ENCODE measurements at places on chromosomes 11 and 22.
A peak's percentile ranks its signal among the peaks of the same experiment; 100 is the strongest.

DNA sequence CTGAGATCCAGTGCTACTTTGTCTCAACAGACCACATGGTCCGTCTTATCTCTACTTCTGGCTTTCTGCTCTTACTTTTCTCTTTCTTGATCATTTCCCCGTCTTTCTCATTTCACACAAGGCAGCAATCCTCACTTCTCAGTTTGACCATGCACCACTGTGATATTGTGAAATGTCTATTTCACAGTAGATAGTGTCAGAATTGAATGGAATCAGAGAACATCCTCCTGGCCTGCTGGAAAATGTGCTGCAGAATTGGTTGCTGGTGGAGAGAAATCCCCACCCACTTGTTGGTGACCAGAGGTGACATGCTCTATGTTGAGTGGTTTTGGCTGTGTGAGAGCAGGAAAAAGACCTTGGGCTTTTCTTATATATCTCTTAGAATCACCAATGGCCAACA lies 57.8 kb upstream of the RCN1 start:
- H3K4me3 ChIP-seq = no peak overlapping the region
- H3K36me3 ChIP-seq = no peaks in the 10 kb centered on the region
- no peaks in the 10 kb centered on the region for H3K27me3 ChIP-seq
- no peak overlapping the region for H3K27ac ChIP-seq
- no peaks in the 10 kb centered on the region for H3K4me1 ChIP-seq

- no peaks in the 10 kb centered on the region for H3K36me3 ChIP-seq
- no peak for DNase-seq
- H3K4me1 ChIP-seq = no peaks in the 10 kb centered on the region
- H3K4me3 ChIP-seq = no peak overlapping the region
- H3K27ac ChIP-seq = no peak overlapping the region
These were observed 133.2 kb downstream of the APOL5 start for GRCh38 chr22:35850831-35851230.

GRCh38 chr11:44997566-44997965 lies 46.9 kb upstream of the TP53I11 start:
- H3K27ac ChIP-seq = no peak overlapping the region
- no peaks in the 10 kb centered on the region for H3K36me3 ChIP-seq
- peaks cover under 1% of the 10 kb centered on the region for H3K4me1 ChIP-seq

DNA sequence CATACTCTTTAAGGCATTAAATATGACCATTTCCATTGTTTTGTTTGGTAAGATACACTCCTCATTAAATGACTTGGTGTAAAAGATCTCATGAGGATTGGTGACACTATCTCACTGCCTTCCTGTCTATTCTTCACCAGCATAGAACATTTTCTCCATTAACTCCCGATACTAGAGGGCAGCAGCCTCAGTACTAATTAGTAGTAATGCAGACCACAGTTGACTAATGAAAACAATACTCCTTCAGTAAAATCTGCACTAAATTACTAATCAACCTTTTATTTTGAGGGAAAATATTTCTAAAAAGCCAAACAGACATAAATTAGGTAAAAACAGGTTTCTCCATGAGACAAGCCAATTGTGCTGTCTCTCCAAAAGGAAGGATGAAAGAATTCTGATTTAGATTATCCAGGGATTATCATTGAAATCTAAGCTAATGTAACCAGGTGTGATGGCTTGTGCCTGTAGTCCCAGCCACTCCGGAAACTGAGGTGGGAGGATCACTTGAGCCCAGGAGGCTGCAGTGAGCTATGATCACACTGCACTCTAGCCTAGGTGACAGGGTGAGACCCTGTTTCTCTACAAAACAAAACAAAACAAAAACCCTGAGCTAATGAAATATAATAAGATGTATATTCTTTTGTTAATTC lies 9.4 kb downstream of the PGM2L1 start:
- H3K27me3 ChIP-seq = no peaks in the 10 kb centered on the region
- peak; percentile 84 for DNase-seq
- H3K4me1 ChIP-seq = no peaks in the 10 kb centered on the region
- no peak overlapping the region for H3K27ac ChIP-seq

DNA sequence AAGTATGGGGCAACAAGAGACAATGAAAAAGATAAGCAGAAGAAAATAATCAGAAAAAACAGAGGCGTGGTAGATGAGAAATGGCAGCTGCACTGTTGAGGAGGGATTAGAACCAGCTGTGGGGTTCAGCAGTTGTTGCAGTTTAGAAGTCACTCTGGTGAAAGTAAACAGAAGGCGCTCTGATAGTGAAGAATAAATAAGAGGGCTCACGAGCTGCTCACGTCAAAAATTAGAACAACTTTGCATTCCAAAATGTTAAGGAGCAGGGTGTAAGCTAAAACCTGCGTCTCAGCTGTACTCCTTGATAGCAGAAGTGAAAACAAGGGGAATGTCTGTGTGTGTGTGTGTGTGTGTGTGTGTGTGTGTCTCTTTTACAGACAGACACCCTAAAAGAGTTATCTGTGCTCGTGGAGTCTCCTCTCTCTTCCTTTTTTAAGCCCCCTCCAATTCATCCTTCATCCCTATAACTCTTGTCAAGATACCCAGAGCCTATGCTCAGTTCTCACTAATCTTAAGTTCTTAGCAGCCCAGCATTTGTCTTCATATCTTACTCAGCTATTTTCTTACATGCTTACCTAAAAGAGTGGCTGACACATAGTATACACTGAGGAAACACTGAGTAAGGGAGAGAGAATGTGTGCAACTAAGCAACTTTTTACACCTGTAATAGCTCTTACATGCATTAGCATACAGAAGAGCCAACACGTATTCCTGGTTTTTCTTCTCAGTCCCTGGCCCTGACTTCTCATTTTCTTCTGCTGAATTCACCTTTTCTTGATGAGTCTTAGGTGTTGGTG lies 8.9 kb downstream of the TTC17 start:
- no peaks in the 10 kb centered on the region for H3K27me3 ChIP-seq
- H3K4me1 ChIP-seq = peaks cover 2% of the 10 kb centered on the region
- no peak for DNase-seq
- H3K27ac ChIP-seq = no peak overlapping the region
- peaks cover 16% of the 10 kb centered on the region for H3K36me3 ChIP-seq
